ENCODE measurements at places on chromosomes 2 and 18.

DNA sequence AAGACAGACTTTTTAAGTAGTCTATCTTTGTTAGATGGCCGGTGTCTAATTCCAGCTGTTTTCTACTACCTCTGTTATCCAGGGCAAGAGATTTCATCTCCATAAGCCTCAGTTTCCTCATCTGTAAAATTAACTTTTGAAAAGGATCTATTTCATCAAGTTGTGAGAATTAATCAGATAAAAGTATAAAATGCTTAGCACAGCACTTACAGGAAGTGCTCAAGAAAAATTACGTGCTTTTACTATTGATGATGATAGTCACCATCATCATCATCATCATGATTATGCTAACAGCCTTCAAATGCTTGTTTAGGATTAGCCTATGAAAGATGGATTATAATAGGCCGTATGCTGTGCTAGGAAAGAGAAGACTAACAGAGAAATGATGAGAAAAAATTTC lies 76.2 kb downstream of the CYRIA start:
- DNase-seq: no peak

GRCh38 chr18:36329684-36330434 lies 32.3 kb downstream of the FHOD3 start:
- DNase-seq: no peak

DNA sequence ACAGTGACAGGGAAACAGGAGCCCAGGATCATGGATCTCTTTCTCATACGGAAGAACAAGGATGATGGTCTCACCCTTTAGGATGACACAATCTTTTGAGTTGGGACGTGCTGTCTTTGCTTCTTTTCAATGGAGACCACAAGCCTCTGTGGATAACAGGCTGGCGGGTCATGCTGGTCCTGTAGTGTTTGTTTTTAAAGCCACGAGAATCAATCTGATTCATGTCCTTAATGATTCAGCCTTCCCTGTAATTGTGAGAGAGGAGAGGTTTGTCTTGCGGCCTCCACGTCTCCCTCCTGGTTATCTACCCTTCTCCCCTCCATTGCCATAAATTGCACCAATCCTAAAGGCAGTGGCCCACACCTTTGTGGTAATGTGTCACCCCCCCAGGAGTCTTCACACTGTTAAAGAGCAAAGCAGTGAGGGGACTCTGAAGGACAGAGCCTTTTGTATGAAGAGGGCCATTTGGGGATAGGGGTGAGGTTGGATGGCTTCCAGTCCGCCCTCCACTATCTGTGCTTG lies 87.7 kb upstream of the TGFA start:
- no peak for DNase-seq

DNA sequence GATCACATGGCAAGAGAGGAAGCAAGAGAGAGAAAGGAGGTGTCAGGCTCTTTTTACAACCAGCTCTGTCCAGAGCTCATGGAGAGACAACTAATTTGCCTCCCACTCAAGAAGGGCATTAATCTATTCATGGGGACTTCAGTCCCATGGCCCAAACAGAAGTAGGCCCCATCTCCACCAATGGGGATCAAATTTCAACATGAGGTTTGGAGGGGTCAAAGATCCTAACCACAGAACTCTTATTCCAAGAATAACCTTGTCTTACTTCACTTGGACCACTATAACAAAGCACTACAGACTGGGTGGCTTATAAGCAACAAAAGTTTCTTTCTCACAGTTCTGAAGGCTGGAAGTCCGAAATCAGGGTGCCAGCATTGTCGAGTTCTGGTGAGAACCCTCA lies 31.8 kb downstream of the GRB14 start:
- DNase-seq: no peak

DNA sequence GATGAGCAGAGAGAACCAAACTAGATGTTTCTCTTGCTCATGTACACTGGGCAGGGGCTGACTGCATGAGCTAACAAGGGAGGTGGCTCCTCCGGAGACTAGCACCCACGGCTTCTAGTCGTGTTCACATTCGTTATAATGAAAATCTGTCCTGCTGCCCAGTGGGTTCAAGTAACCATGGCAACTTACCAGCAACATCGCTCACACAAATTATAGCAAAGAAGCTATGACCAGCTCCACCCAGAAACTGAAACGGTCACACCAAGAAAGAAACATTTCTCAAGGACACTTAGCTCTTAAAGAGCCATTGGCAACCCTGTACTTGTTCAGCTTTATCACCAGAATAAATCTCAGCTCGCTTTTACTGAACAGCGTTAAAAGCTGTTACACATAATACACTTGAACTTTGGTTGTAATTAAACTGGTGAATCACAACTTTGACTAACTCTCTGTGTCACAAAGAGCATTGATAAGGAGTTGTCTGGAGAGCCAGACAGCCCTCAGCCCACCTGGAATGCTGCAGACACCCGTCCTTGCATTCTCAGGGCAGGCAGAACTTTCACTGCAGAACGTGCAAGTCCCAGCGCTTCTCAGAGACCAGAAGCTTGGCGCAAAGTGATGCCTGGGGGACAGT lies 141.2 kb downstream of the PID1 start:
- no peak for DNase-seq

GRCh38 chr2:41151746-41152145 lies 699.9 kb upstream of the SLC8A1 start:
- no peak for DNase-seq

DNA sequence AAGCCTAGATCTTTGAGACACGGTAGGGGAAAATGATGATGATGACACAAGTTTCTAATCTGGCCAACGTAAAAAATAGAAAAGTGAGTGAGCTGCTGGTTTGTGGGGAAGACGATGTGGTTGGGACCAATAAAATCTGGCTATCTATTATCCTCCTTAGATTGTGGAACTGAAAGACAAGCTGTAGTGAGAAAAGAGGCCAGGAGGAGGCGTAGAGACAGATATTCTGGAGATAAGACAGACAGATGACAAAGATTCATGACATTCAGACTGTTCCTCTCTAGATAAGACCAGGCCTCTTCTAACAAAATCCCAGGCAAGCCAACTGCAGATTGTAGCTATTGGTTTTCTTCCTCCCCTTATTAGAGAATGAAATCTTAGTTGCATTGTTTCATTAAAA lies 376.3 kb upstream of the UBE2E3 start:
- no peak for DNase-seq

DNA sequence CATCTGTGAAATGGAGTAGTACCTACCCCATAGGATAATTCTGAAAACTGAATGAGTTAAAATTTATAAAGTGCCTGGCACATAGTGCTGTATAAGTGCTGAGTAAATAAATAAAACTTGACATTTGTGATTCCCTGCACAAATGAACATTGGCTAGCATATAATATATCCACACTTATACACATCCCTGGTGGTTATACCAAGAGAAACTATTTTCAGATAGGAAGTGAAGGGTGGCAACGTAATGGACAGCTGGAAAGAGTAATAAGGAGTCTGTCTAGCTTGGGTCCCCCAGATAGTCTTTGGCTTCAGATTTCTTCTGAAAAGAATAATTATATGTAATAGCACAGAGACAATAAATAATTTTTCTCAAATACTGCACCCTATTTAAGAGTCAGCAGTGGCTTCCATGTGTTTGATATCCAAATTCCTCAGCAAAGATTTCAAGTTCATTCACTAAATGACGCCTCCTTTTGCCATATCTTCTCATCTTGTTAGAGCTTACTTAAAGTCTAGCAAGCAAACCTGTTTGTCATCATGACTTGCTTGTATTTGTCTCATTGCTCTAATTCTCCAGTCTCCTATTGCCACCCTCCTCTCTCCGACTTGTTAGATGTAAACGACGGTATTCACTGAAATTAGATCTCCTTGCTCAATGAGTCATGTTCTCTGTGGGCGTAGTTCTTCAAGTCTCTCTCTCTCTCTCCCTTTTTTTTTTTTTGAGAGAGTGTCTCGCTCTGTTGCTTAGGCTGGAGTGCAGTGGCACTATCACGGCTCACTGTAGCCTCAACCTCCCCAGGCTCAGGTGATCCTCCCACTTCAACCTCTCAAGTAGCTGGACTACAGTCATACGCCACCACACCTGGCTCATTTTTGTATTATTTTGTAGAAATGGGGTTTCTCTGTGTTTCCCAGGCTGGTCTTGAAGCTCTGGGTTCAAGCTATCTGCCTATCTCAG lies 8.7 kb upstream of the ADGRF3 start:
- DNase-seq: no peak

- DNase-seq: no peak
Measured at GRCh38 chr2:45813003-45813941, 161.8 kb downstream of the PRKCE start.

All from epithelial cell of proximal tubule (primary cell).